Iris pigment epithelial cell (primary cell): ENCODE measurements at places on chromosomes 1 and 21.
A peak's percentile ranks its signal among the peaks of the same experiment; 100 is the strongest.

GRCh38 chr1:64734287-64734652 lies 10.6 kb upstream of the RAVER2 start:
- no peak for DNase-seq

GRCh38 chr1:1330366-1331067 lies 563 bp upstream of the TAS1R3 start:
- no peak for DNase-seq

DNA sequence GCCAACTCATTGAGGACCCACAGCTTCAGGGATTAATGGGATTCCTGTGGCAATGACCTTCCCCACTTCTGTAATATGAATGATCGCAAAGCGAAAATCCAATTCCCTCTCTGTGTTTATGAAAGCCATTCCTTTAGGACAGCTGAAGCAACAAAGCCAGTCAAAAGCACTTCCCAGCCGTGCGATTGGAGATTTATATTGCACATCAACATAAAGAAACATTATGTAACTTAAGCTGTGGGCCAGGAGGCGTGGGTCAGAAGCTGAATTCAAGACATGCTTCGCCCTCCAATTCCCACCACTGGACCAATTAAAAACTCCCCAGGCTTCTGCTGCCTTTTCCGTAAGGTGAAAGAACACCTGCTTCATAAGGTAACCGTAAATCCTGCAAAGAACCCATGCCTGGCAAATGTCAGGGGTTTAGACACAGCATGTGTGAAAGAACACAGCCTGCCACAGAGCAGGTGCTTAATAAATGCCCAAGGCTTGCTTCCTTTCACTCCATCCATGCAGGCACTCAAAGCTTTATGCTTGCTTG lies 138.9 kb upstream of the SOD1 start:
- DNase-seq, result peak; percentile 76

GRCh38 chr21:39362733-39363132 lies 13.8 kb upstream of the HMGN1 start:
- no peak for DNase-seq

DNA sequence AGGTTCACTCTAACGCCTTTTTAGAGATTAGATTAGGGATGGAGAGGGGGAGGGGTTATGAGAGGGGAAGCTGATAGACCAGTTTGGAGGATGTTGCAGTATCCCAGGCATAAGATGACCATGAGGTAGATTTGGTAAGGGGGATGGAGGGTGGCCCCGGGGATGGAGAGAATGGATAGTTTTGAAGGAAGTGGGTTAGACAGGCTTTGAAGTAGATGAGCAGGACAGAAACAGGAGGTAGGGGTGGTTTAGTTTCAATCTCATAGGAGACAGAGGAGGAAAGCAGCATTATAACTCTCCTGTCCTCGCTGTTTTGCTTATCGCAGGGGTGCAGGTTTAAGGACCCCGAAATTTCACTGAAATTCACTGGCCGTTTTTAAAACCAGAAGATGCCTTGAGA lies 11.8 kb downstream of the UBIAD1 start:
- DNase-seq, result no peak

GRCh38 chr1:12615865-12616708 lies 1.9 kb downstream of the DHRS3 start:
- DNase-seq, result peak; percentile 71

DNA sequence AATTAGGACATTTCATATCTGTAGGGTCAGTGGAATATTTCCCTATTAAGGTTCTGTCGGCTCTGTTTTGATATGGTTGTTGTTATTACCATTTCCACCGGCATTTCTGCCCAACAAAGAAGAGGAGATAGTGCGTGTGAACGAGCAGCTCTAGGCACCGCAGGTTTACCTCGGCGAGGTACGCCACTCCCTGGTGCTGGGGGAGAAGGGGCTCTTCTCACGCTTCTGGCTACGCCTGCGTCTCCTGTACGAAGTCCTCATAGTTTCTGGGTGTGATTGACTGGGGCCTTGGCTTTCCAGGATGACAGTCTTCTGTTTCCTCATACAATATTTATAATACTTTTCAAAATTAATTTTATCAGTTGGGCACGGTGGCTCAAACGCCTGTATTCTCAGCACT lies 54.4 kb upstream of the DIP2A start:
- no peak for DNase-seq

- DNase-seq, result peak; percentile 94
Observed at GRCh38 chr1:236089046-236089773, 24.3 kb upstream of the NID1 start.

DNA sequence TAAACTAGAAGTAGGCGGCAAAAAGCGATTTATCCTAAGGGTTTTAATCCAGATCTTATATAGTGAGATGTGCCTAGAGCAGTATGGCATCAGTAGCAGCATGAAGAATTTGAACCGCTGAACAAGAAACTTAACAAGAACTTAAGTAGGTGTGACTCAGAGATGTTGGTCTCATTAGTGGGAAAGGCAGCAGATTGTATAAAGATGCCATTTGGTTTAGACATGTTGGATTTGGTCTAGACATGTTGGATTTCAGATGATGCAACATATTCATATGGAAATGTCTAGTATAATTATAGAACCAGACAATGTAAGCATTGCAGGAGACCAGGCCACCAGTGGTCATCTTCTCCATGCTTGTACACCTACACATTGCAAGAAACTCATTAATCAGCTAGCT lies 42.1 kb upstream of the ZP4 start:
- DNase-seq, result no peak

DNA sequence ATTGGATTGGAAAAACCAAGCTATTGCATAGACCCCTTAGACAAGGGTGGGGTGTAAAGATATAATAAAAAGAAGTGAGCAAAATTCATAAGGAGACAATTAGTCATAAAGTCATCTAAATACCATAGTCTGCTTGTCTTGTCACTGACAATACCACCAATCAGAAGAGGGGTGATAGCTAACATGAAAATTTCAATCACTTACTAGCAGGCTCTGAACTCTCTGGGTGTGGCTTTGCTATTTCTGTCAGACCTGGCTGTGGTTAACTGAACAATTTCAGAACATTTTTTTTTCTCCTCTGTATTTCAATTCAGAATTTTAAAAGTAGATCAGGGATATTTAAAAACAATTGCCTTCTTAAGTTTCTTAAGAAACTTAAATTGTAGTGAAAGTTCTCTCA lies 158.5 kb upstream of the PRMT6 start:
- DNase-seq, result no peak

GRCh38 chr1:210496063-210496462 lies 167.4 kb downstream of the HHAT start:
- DNase-seq, result peak; percentile 40

GRCh38 chr1:216221260-216221700 lies 202.0 kb downstream of the USH2A start:
- DNase-seq, result peak; percentile 78

- DNase-seq, result no peak
Observed at GRCh38 chr1:16061266-16061665, 12.2 kb downstream of the FAM131C start.

DNA sequence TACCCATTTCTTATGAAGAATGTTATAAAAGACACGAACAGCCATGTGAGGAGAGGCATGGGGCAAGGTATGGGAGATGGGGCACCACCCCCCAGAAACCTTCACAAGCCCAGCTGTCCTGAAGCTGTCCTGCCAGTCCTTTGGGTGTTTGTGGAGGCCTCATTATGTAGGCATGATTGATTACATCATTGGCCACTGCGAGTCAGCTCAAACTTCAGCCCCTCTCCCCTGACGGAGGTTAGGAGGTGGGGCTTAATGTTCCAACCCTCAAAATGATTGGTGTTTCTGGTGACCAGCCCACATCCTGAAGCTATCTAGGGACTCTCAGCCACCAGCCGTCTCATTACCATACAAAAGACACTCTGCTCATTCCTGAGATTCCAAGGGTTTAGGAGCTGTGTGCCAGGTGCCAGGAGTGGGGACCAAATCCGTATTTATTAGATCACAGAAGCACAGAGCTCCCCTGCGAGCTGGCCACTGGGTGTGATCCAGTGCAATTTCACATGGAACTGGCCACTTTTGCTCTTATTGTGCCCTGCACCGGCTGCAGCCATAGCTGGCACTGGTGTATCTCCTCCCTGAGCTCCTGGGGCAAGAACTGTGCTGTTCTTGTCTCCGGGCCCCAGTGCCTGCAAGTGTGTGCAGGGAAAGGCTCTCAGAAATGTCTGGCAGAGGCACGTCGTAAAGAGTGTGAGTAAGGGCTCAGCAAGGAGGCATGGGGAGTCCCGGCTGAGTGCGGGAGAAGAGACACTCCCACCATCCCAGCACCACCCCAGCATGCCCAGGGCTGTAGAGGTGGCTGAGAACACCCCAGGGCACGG lies 10.5 kb downstream of the KIAA1614 start:
- peak; percentile 33 for DNase-seq

- DNase-seq, result no peak
Observed at GRCh38 chr1:232579466-232579865, 50.5 kb downstream of the SIPA1L2 start.

DNA sequence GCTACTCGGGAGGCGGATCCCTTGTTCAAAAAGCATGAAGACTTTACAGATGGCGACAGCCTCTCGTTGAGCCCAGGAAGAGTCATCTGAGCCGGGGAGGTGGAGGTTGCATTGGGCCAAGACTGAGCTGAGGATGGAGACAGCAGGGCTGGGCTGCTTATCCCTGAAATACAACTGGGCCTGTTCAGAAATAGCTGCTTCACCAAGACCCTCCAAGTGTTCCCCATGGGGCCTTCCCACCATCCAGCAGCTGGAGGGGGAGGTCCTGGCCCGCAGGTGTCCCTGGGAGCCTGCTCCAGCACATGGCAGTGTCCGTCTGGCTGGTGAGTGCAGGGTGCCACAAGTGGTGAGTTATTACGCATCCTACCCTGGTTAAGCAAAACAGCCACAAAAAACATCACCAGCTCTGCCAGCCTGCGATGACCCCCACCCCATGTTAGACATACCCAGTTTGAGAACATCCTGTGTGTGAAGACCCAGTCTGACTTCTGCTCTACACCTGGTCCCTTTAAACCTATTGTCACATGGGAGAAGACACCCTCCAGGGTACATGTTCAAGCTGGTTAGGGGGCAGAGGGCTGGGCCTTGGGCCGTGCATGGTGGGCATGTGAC lies 93.1 kb upstream of the TMPRSS2 start:
- DNase-seq, result no peak

DNA sequence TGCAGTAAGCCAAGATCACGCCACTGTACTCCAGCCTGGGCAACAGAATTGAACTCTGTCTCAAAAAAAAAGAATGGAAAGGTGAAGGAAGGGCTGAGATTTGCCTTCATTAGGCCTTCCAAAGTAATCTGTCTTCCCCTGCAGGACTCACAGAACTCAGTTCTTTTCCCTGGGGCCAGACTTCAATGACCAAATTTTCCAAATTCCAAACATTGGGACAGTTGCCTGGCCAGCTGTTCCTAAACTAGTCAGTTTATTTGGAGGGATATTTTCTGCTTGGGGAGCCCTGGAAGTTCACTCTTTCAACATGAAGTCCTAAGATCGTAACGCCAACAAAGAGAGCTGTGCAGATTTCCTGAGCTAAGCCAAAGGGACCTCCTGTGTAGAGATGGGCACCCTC lies 5.4 kb upstream of the DEDD start:
- DNase-seq, result no peak

- no peak for DNase-seq
Observed at GRCh38 chr1:78301141-78301540, 189.6 kb upstream of the PTGFR start.

DNA sequence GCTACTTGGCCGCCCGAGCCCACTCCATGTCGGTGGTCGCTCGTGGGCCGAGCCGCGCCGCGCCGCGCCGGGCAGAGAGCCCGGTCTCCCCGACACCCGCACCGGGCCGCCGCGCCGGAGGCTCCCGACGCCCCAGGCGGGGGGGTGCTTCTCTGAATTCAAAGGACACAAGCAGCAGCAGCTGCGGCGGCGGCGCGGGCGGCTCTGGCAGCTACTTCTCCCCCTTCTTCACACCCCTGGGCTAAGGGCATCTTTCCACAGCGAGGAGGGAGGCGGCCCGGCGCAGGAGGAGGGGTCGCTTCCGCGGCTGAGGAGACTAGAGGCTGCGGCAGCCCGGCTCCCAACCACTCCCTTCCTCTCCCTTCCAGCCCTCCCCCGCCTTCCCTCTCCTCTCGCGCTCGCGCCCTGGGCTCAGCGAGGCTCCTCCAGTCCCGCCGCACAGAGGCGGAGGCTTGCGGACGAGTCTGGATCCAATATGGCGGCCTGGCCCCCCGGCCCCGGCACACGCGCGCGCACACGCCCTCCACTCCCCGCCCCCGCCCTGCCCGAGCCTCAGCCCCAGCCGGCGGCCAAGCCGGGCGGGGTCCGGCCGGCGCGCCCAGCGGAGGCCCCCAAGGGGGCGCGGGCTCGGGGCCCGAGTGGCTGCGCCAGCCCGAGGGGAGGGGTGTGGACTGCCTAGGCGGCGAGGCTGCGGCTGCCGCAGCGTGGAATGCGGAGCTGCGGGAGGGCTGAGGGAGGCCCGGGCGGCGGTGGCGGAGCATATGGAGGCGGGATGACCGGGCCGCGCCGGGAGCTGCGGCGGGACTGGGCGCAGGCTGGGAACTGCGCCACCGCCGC lies at the start of gene CDC42BPA:
CDC42BPA (minus strand) TSS at position 477 of the 837 bp plus-strand sequence. CDS start 1,310 bp downstream, outside the sequence.
- DNase-seq, result peak; percentile 92

DNA sequence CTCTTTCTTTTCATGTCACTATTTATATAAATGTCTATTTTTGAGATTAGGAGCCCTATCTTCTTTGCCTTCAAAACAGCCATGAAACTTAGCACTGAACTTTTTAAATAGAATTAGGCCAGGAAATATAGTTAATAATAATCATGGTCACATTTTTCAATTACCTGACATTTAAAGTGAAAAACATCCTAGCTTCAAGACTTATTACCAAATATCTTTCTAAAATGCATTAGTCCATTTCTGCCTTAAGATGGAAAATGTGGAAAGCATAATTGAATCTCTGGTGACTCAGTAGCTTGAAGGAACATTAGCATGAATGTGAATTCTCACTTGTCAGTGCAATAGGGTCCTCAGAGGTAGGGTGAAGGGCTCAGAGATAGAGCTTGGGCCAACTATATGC lies 18.7 kb upstream of the RGS4 start:
- no peak for DNase-seq
